CD4-positive, alpha-beta memory T cell (primary cell): ENCODE measurements at places on chromosomes 2 and 18. TPM values are rescaled to one million over a fixed set of nuclear protein-coding genes. Genes with fewer than 3 reads are reported as not detected.

The SUCLG1 gene
- 46.6 TPM for total RNA-seq

The SLC5A7 gene
- not detected for total RNA-seq

The WDR35 gene
- total RNA-seq = 5.7 TPM

The IL18R1 gene
- total RNA-seq = 9.5 TPM

The BIRC6 gene
- 151 TPM for total RNA-seq

The EPB41L3 gene
- 3.3 TPM for total RNA-seq

The NR4A2 gene
- total RNA-seq = 2.1 TPM

The ANKMY1 gene
- 71.4 TPM for total RNA-seq

The UGT1A5 gene
- not detected for total RNA-seq

The LIPG gene
- not detected for total RNA-seq

The NYAP2 gene
- total RNA-seq = 0.06 TPM

The SPATA3 gene
- total RNA-seq = not detected

The CYP27A1 gene
- 8.1 TPM for total RNA-seq

The SIGLEC15 gene
- total RNA-seq = not detected

The ZNF804A gene
- total RNA-seq = not detected

The KRTCAP3 gene
- total RNA-seq = 23.6 TPM

The PLCL1 gene
- total RNA-seq = 16.9 TPM

The ZNF397 gene
- 56.1 TPM for total RNA-seq

The ANKRD30BL gene
- total RNA-seq = not detected

The SP140L gene
- 102 TPM for total RNA-seq

The C1QL2 gene
- not detected for total RNA-seq

The DNAH6 gene
- total RNA-seq = 2.9 TPM

The CHRNA1 gene
- not detected for total RNA-seq

The CLEC4F gene
- not detected for total RNA-seq

The GRP gene
- total RNA-seq = not detected

The EMILIN1 gene
- 0.33 TPM for total RNA-seq

The IL36B gene
- not detected for total RNA-seq

The CD8B gene
- total RNA-seq = 1.1 TPM

The LBX2 gene
- total RNA-seq = 0.30 TPM

The ALKAL2 gene
- total RNA-seq = not detected

The SRSF7 gene
- total RNA-seq = 333 TPM

The FAP gene
- total RNA-seq = not detected

The GAD1 gene
- not detected for total RNA-seq
